ENCODE measurements at places on chromosomes 2 and 18.

DNA sequence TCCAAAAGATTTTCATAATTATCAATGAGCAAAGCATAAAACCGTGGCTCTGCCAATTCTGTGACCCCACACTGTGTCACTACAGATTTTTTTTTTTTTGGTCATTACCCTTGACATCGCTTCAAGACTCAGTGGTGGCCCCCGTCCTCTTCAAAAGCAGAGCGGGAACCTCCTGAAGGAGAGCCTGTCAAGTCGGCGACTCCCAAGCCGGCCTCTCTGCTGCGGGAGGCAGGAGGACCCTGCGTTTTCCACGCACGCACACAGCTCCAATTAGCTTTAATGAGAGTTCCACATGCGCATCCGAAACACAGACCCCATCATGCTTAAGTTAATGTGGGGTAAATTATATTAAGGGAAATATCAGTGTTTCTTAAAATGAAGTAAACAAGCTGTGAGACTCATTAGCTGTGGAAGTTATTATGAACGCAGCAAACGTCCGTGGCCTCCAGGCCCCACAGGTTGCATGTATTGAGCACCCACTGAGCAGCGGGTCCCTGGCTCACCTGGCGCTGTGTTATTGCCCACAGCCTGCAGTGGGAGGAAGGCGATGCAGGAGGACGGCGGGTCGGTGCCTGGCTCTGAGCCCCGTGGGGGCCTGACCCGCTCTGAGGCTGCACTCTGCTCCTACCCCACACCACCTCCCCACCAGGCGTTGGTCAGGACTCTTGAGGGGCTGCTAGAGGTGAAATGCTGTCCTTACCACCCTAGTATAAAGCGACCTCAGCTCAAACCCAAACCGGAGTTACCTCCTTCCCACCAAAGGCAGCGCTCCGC lies 181.0 kb upstream of the SALL3 start:
- no peak for DNase-seq

GRCh38 chr2:67251741-67252140 lies 145.4 kb upstream of the ETAA1 start:
- no peak for DNase-seq

DNA sequence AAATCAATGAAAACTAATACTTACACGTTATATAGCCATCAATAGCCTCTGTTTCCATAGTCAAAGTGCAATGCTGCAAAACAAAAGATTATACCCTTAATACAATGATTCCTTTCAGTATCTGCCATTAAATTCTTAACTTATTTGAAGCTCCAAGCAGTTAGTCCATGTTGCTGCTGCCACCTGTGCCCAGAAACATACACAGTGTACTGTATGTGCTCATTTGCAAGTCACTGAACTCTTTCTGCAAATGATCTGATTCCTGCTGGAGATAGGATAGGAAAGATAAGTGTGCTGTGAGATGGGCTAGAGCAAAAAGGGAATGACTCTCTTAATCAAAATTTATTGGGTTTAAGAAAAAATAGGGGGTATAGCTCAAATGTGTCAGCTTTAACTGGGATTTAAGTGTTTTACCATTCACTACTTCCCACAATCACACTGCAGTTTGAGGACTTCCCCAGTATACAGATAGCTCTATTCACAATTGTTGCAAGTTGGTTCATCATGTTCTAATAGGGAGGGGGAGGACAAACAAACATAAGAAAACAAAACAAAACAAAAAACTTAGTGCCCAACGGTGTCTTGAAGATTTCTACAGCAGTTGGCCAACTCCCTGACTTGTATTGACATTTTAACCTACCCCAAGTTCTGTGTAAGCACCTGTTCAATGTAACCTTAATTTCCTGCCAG lies 2.7 kb downstream of the IKZF2 start:
- DNase-seq: no peak

DNA sequence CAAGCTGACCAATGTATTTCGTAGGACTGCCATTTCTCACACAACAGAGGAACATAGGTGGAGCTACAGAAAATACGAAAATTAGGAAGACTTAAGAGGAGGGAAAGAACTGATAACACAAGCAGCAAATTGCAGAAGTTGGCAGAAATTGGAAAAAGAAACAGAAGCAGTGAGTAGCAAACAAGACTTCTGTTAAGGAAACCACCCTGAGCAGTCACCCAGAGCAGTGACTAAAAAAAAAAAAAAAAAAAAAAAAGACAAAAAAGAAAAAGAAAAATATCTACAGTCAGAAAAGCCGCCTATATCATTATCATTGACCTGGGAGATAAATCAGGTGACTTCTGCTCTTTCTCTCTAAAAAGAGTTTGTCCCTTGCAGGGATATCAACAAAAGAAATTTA lies 21.4 kb downstream of the STK17B start:
- no peak for DNase-seq

DNA sequence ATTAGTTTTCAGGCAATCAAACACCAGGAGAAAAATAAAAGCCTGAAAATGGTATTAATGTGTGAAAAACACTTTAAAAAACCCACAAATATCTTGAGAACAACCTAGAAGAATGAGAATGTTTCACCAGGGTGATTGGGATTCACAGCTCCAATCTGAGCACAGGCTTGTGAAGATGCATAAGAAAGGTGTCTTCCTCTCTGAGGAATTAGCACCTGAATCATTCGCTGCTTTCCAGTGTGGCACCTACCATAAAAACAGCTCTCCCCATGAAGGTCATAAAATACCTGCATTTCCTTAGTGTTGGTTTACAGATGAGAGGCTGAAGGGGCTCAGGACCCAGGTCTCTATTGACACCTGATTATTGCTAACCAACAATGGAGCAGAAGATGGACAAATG lies 499.7 kb upstream of the KLHL29 start:
- DNase-seq: no peak

DNA sequence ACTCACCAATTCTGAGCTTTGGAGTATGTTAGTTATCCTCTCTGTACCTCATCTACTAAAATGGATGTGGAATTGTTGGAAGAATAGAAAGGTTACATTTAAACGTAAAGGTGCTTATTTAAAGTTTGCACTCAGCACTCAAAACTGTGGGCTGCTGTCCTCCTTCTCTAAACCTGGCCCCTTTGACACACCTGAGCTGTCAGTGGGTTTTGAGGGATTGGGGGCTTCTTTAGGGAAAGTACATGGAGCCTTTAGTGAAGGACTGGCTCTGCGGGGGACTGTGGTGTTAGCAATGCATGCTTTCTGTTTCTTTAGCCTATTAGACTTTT lies 47.2 kb downstream of the TET3 start:
- DNase-seq: no peak
